ENCODE measurements at places on chromosomes 1 and 21. TPM values are rescaled to one million over a fixed set of nuclear protein-coding genes. Genes with fewer than 3 reads are reported as not detected.

The BEND5 gene
- 25.9 TPM for total RNA-seq

The UQCRHL gene
- 1.9 TPM for total RNA-seq

The TSSK3 gene
- total RNA-seq, result 0.76 TPM

The CAMK2N1 gene
- 0.48 TPM for total RNA-seq

The SASS6 gene
- total RNA-seq, result 14.2 TPM

The C1QTNF12 gene
- total RNA-seq, result 1.6 TPM

The KMO gene
- 0.33 TPM for total RNA-seq

The C4BPA gene
- total RNA-seq, result not detected

The GPA33 gene
- 0.56 TPM for total RNA-seq

GRCh38 chr21:44846485-44847260 is 26.8 kb downstream of the PTTG1IP start:
- DNase-seq, result peak; percentile 72

- DNase-seq, result no peak
Measured at GRCh38 chr1:214670098-214670497, 67.1 kb downstream of the CENPF start.

GRCh38 chr1:208217781-208218180 is 26.4 kb downstream of the PLXNA2 start:
- no peak for DNase-seq

GRCh38 chr1:1072849-1073742 is 1.0 kb downstream of the RNF223 start:
- no peak for DNase-seq

- DNase-seq, result no peak
Measured at GRCh38 chr1:160293020-160293968, 8.4 kb upstream of the PEX19 start.

DNA sequence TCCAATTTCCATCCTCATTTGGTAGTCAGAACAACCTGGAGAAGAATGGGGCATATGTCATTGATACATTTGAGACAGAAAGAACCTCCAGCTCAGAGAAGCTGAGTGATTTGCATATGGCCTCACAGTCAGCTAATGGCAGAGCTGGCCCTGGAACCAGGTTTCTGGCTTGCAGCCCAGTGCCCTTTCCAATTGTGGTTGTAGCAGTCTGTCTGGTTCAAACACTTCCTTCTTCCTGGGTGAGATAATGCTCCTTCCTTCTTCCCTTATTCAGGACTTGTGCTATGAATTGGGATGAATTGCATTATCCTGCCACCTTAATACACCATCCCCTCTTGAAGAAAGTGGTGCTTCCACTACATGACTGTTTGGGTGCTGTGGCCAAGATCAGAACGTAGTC is 24.2 kb downstream of the SLC5A9 start:
- DNase-seq, result no peak

DNA sequence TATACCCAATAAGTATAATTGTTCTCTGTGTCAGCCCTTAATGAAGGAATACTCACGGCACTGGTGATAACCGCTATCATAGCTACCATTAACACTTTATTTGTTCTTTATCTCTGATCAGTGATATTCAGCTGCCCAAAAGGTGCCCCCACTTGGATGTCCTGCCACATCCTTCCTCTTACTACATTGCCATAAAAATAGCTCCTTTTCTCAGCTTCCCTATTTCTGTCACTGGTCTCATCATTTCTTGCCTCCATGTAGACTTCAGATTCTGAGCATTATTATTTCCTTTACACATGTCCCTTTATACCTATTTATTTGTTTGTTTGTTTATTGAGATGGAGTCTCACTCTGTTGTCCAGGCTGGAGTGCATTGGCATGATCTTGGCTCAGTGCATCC is 2.7 kb upstream of the RAB29 start:
- DNase-seq, result no peak

- DNase-seq, result no peak
Measured at GRCh38 chr1:230827801-230828200, 40.5 kb downstream of the C1orf198 start.

DNA sequence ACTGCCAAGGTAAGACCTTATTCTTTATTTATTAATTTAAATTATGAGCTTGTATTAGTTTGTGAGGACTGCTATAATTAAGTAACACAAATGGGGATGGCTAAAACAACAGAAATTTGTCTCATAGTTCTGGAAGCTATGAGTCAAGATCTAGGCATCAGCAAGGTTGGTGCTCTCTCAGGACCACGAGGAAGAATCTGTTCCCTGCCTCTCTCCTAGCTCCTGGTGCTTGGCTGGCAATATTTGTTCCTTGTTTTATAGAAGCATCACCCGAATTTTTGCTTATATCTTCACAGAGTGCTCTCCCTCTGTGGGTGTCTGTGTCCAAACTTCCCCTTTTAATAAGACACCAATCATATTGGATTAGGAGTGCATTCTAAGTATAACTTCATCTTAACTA is 41.4 kb upstream of the CCDC190 start:
- no peak for DNase-seq

- no peak for DNase-seq
Measured at GRCh38 chr1:241401156-241401555, 44.2 kb upstream of the RGS7 start.
